ENCODE measurements at places on chromosomes 4 and X. TPM values are rescaled to one million over a fixed set of nuclear protein-coding genes. Genes with fewer than 3 reads are reported as not detected.
A peak's percentile ranks its signal among the peaks of the same experiment; 100 is the strongest.

GTPBP6 gene
- 61.0 TPM for total RNA-seq

DNA sequence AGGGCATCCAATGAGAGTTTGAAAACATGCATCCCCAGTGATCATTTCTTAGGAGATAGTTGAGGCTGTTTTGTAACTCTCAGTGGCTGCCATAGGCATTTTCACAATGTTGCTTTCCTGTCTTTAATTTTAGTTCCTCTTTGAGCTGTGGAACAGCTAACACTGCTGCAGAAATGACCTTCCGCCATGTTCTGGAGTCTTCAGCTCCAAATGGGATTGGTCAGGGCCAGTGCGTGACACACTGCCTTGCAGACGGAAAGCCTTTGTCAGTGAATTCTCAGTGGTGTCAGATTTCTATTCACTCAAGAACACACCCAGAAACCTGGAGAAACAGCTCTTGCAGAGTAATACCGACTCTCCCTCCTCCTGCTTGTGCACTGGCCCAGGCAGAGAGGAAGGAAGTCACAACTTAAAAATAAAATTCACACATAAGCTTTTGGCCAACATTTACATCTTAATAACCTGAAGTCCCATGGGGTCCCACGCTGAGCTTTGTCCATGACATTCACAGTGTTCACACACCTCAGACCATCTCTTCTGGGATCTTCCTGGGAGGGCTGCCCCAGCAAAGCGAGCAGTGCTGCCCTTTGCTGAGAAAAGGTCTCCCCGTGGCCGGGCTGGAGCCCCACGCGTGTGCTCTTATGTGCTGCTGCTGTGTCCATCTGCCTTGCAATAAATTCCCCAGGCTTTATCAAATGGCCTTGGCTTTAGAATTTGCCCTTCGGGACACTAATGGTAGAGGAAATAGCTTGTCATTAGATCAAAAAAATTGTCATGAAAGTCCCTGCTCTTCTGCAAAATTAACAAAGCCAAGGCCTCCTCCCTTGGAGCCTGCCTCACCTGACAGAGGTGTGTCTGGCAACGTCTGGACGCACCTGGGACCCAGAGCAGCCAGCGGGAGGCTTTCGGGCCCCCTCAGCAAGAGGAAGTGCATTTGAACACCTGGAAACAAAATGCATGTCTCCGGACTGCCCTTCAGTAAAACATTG is 126.8 kb downstream of the IRF2 start:
- peak; percentile 86 for DNase-seq

- DNase-seq = no peak
Observed at GRCh38 chr4:42643685-42644084, 13.2 kb downstream of the ATP8A1 start.

GRCh38 chr4:105644257-105644656 is 64.2 kb downstream of the INTS12 start:
- no peak for DNase-seq

GRCh38 chr4:188196134-188196735 is 57.0 kb downstream of the TRIML1 start:
- DNase-seq = peak; percentile 63

DNA sequence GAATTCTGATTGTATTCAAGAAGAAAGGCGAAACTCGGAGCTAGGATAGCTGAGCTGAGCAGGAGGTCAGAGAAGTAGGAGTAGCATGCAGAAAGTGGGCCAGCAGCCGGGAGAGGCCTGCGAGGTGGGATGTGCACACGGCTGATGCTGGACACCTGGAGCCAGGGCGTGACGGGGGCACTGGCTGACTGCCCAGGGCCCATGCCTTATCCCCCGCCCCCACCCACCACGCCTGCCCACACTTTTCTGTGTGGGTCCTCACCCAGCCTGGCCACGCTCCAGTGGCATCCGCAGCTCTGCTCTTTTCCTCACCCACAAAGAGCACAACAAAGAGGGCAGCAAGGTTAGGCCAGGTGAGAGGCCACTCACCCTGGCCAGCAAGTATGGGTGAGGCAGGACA is 30.0 kb upstream of the IRF2 start:
- no peak for DNase-seq

- no peak for DNase-seq
Observed at GRCh38 chr4:187017147-187017546, 293.5 kb upstream of the FAT1 start.

- no peak for DNase-seq
Observed at GRCh38 chr4:8089862-8090261, 68.8 kb downstream of the ABLIM2 start.

PLCXD1 gene
- total RNA-seq = 268 TPM

BMX gene
- not detected for total RNA-seq

- peak; percentile 87 for DNase-seq
Observed at GRCh38 chr4:25792200-25792791, 70.5 kb downstream of the SEL1L3 start.

SCD5 gene
- total RNA-seq = 5.2 TPM

PRSS12 gene
- 5.0 TPM for total RNA-seq

PITX2 gene
- 32.7 TPM for total RNA-seq

GPR50 gene
- total RNA-seq = 0.70 TPM

KDM5C gene
- 101 TPM for total RNA-seq

- no peak for DNase-seq
Observed at GRCh38 chr4:101028886-101029285, 318.4 kb downstream of the PPP3CA start.

GRCh38 chr4:69576251-69576877 is 63.1 kb downstream of the UGT2A2 start:
- DNase-seq = no peak

HELT gene
- not detected for total RNA-seq

- DNase-seq = no peak
Observed at GRCh38 chr4:151038452-151039157, 23.5 kb upstream of the LRBA start.
